Osteoblast (primary cell): ENCODE measurements at places on chromosomes 16 and 17. TPM values are rescaled to one million over a fixed set of nuclear protein-coding genes. Genes with fewer than 3 reads are reported as not detected.
A peak's percentile ranks its signal among the peaks of the same experiment; 100 is the strongest.

- no peak overlapping the region for H3K27ac ChIP-seq
- H3K27me3 ChIP-seq = peaks cover 30% of the 10 kb centered on the region
- H3K4me3 ChIP-seq = no peak overlapping the region
- DNase-seq = peak; percentile 93
- H3K36me3 ChIP-seq = no peaks in the 10 kb centered on the region
Observed at GRCh38 chr16:1150511-1150982, 2.4 kb upstream of the CACNA1H start.

Gene KRTAP9-4
- not detected in 2 replicates for total RNA-seq

Gene SLC7A6OS
- total RNA-seq = 12.1 and 12.3 TPM in 2 replicates

GRCh38 chr16:12067714-12068401, 91.3 kb downstream of the SNX29 start:
- H3K4me1 ChIP-seq = peaks cover 3% of the 10 kb centered on the region
- peak; percentile 92 for DNase-seq
- H3K36me3 ChIP-seq = peaks cover 2% of the 10 kb centered on the region
- no peak overlapping the region for H3K27ac ChIP-seq
- H3K4me3 ChIP-seq = no peak overlapping the region

Gene ST6GALNAC1
- 0.72 TPM in 1 of 2 replicates, not detected in the other for total RNA-seq

GRCh38 chr17:29150161-29150560, 30.0 kb downstream of the MYO18A start:
- H3K36me3 ChIP-seq = no peaks in the 10 kb centered on the region
- H3K4me1 ChIP-seq = peaks cover 32% of the 10 kb centered on the region
- H3K27me3 ChIP-seq = no peaks in the 10 kb centered on the region
- H3K27ac ChIP-seq = no peak overlapping the region
- no peak for DNase-seq
- H3K4me3 ChIP-seq = no peak overlapping the region

Gene SLC38A8
- not detected in 2 replicates for total RNA-seq

Gene KRTAP3-1
- not detected in 2 replicates for total RNA-seq

GRCh38 chr16:30173054-30173453, 10.3 kb upstream of the CORO1A start:
- no peak for DNase-seq
- H3K36me3 ChIP-seq = no peaks in the 10 kb centered on the region
- H3K27me3 ChIP-seq = no peaks in the 10 kb centered on the region

Gene PRKCB
- under 0.01 TPM in 2 replicates for total RNA-seq

- peaks cover 84% of the 10 kb centered on the region for H3K36me3 ChIP-seq
- no peaks in the 10 kb centered on the region for H3K4me1 ChIP-seq
- H3K27me3 ChIP-seq = no peaks in the 10 kb centered on the region
- peak; percentile 76 for DNase-seq
- no peak overlapping the region for H3K27ac ChIP-seq
Observed at GRCh38 chr17:17227608-17228520, 9.1 kb downstream of the FLCN start.

DNA sequence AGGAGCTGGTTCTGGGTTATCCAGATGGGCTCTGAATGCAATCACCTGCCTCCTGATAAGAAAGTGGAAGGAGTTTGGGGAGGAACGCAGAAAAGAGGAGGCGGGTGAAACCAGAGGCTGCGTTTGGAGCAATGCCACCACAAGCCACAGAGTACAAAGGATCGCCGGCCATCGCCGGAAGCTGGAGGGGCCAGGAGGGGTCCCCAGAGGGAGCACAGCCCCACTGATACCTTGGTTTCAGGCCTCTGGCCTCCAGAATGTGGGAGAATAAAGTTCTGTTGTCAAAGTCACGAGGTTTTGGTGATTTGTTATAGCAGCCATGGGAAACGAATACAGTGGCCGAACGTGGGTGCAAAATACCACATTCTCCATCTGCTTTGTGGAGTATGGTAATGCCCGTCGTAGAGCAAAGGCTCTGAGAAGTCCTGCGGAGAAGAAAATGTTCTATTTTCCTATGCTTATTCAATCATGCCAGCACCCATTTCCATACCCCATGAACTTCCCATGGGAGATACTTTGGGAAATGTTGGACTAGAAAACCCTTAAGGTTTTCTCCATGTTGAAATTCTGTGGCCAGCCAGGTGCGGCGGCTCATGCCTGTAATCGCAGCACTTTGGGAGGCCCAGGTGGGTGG, 51.4 kb downstream of the ZDHHC7 start:
- H3K36me3 ChIP-seq = no peaks in the 10 kb centered on the region
- H3K27me3 ChIP-seq = no peaks in the 10 kb centered on the region
- H3K4me3 ChIP-seq = no peak overlapping the region
- H3K27ac ChIP-seq = no peak overlapping the region
- peak; percentile 59 for DNase-seq
- no peaks in the 10 kb centered on the region for H3K4me1 ChIP-seq

DNA sequence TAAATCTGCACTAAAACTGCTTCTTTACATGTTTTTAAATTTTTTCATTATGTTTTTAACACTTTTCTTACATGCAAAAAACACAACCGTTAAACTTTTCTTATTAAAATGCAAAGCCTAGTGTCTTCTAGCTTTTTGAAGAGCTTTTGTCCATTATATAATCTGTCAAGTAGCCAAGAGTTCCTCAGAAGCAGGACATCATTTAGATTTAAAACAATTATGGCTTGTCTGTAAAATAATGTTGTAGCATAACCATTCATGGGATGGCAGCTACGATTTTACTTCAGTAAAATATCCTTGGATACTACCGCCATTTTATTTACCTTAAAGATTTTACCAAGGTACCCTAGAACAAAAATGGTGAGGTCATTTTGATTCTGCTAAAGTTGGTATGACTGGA, 2.8 kb downstream of the OMG start:
- peaks cover 5% of the 10 kb centered on the region for H3K4me1 ChIP-seq
- no peak for DNase-seq
- H3K27ac ChIP-seq = no peak overlapping the region
- H3K36me3 ChIP-seq = no peaks in the 10 kb centered on the region
- H3K4me3 ChIP-seq = no peak overlapping the region
